Occipital lobe (tissue), 3 donors: ENCODE measurements at places on chromosomes 3 and 15. TPM values are rescaled to one million over a fixed set of nuclear protein-coding genes. Genes with fewer than 3 reads are reported as not detected.

Gene RTP4
- not detected for total RNA-seq

DNA sequence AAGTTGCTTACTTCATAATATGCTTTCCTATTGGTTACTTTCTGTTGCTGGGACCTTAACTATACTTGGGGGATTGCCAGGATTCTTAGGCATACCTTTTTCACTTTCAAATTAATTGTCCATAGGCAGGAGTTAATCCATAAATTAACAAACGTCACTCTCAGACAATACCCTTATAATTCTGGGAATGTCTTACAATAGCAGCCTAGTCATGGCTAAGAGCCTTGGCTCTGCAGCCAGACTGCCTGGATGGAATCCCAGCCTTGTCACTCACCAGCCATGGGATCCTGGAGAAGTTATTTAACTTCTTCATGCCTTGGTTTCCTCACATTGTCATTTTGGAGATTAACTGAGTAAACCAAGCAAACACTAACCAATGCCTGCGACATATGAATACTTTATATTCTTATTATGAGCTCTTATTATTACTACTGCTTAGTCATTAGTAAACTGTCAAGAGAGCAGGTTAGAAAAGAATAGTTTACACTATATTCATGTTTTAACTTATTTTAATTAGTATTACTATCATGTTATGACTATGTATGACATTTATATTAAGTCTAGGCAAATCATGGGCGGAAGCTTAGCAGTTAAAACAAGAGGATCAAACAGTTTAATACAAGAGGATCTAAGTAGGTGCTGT is 29.0 kb downstream of the GYG1 start:
- no peak for DNase-seq

DNA sequence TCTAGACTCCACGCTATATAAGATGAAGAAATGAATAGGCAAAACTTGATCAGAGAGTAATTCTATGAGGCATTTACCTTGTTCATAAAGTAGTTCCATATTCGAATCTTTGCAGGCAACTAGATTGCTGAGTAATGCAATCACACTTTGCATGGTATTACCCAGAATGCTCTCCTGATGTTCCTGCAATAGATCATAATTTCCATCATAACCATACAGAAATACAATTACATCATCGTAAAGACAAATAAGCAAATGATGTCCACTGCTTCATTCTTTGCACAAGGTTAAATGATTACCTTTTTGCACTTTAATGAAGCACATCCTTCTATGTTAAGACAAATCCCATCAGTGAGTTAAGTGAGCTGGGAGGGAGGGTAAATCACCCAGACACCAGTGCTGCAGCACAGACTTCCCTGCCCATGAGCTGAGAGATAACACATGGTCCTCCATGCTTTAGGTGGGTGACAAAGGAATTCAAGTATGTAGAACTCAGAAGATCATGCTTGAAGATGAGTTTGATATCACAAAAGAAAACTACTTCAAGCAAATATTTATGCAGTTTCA is 366.7 kb downstream of the CTNNB1 start:
- no peak for DNase-seq

GRCh38 chr3:127744875-127745274 is 72.1 kb downstream of the ABTB1 start:
- no peak for DNase-seq

Gene CMTM8
- 0.31 TPM for total RNA-seq

GRCh38 chr15:41919954-41920538 is 26.2 kb upstream of the SPTBN5 start:
- DNase-seq: no peak

DNA sequence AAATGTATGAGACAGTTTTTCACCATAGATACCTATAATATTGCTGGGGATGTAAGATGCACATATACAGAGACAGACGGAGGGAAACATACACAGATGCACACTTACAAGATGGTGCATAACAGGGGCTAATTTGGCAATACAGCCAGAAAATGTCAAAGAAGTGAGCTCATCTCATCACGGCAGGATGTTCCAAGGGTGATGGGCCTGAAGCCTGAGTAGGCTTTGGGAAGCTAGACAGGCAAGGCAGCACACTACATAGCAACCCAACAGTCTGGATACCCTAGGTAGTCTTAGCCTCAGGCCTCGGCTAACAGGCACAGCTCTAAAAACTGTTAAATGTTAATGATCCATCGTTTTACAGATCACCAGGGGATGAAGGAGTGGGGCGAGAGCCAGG is 148.5 kb downstream of the OSBPL10 start:
- DNase-seq: no peak

Gene CASR
- not detected for total RNA-seq

Gene IGSF11
- 11.9 TPM for total RNA-seq

DNA sequence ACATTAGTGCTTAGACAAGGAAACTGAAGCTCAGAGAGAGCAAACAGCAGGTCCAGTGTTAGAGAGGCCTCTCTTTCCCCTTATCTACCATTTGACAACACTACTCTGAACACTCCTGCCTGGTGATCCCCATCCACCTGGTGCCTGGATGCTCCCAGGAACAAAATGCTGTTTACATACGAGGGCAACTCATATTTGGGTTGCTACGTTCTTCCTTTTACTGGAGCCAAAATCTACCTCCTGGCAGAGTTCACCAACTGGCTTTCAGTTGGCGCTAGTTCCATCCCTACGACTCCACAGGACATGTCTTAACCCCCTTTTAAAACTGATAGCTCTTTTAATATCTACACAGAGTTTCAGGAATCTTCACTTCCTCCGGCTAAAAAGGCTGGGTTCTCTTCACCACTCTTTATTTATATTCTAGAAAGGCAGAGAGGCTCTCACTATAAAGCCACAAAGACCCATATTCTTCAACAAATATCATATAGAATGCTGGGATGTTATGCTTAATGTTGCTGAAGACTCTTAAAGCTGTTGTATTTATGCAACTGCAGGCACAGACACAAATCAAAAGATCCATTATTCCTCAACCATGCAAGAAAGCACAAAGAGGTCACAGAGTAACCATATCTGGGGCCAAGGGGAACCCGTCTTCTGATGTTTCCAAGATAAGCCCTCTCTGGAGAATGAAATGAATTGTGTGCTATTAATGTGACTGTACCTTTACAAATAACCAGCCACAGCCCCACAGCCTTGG is 47.9 kb downstream of the CCNB2 start:
- DNase-seq: no peak

Gene THAP10
- total RNA-seq: 4.4 TPM

GRCh38 chr3:42652251-42652610 is 1.3 kb upstream of the ZBTB47 start:
- DNase-seq: no peak

DNA sequence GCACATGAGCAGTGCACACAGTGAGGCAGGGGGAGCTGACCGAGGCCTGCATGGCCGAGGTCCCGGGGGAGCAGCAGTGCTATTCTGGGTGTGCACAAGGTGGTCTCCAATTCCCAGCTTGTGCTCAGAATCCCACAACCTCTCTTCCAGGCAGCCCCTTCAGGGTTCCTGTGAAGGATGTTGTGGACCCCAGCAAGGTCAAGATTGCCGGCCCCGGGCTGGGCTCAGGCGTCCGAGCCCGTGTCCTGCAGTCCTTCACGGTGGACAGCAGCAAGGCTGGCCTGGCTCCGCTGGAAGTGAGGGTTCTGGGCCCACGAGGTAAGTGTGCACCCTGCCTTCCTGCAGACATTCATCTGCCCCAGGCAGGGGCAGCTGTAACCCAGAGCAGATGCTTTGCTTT is 80.2 kb downstream of the DNASE1L3 start:
- DNase-seq: no peak

- no peak for DNase-seq
These were observed 126.5 kb upstream of the BFSP2 start for GRCh38 chr3:133273346-133273745.

GRCh38 chr3:159953325-159954085 is 35.1 kb upstream of the IL12A start:
- DNase-seq: no peak

- peak; percentile 2 for DNase-seq
These were observed 5.8 kb upstream of the MEX3B start for GRCh38 chr15:82051664-82052063.

Gene CCDC50
- 115 TPM for total RNA-seq

GRCh38 chr3:179098388-179099077 is 26.9 kb upstream of the ZMAT3 start:
- DNase-seq: no peak

Gene CYP8B1
- total RNA-seq: not detected

GRCh38 chr3:97810779-97811390 is 10.9 kb upstream of the CRYBG3 start:
- no peak for DNase-seq

Gene AP2M1
- total RNA-seq: 263 TPM

Gene SLC35G2
- 14.7 TPM for total RNA-seq

Gene NANOGP8
- not detected for total RNA-seq

- no peak for DNase-seq
These were observed 30.3 kb downstream of the SYNM start for GRCh38 chr15:99135194-99135593.

DNA sequence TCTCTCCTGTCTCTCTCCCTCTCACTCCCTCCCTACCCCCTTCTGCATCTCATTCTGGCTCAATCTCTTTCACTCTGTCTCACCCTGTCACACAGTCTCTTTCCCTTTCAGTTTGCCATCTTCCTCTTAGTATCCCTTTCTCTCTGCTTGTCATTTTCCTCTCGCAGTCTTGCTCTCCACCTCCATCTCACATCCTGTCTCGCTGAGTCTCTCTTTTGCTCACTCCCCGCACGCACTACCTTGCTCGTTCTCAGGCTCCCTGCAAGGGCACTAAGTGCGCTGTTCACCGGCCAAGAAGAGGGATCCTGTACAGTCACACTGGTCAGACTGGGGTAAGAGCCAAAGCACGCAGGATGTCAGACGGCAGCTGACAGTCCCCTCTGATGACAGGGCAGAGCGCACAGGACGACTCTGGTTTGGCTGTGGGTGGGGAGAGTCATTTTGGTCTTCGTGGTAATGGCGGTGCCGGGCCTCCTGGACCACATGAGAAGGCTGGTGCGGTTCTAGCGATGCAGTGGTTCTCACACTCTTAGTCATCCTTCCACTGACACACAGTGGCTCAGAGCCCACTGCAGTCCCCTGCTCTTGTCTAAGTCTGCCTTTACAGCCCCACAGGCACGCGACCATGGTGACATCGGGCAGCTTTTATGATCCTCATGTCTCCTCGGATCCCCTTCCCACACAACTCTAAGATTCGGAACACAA is 356.8 kb downstream of the FOXP1 start:
- DNase-seq: no peak

GRCh38 chr15:70401709-70402108 is 304.0 kb upstream of the TLE3 start:
- no peak for DNase-seq

GRCh38 chr3:65210026-65210814 is 522.4 kb upstream of the ADAMTS9 start:
- no peak for DNase-seq

- DNase-seq: no peak
These were observed 3.7 kb upstream of the SOX2 start for GRCh38 chr3:181707980-181708379.

GRCh38 chr3:170414202-170414663 is 4.4 kb upstream of the CLDN11 start:
- DNase-seq: peak; percentile 35

Gene NRROS
- 1.2 TPM for total RNA-seq

GRCh38 chr3:178482981-178483380 is 53.3 kb upstream of the KCNMB2 start:
- DNase-seq: no peak

DNA sequence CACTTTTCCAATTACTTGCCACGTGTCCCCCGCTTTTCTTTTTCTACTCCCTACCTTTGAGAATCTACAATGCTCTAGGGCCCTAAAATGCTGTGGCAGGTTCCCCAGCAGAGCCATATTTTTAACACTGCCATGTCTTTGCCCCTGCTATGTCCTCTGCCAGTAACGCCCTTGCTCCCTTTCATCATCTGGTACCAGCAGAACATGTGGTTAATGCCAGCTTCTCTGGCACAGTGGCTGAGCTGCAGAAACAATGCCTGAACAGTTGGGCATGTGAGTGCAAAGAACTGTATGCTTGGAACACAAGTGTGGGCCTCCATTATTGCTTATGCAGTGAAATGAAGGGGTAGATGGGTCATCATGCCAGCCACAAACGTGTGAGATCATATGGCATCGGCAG is 287.6 kb downstream of the NEK10 start:
- DNase-seq: no peak

GRCh38 chr3:49872801-49873281 is 3.1 kb upstream of the CAMKV start:
- DNase-seq: no peak

GRCh38 chr3:134373271-134374104 is 759 bp downstream of the AMOTL2 start:
- DNase-seq: peak; percentile 87

Gene SLC25A36
- 228 TPM for total RNA-seq
